NCI-H2081 (cell line): ENCODE measurements at places on chromosomes 11 and 22.
A peak's percentile ranks its signal among the peaks of the same experiment; 100 is the strongest.

- no peak for DNase-seq
Observed at GRCh38 chr11:87392665-87393064, 354.9 kb downstream of the TMEM135 start.

DNA sequence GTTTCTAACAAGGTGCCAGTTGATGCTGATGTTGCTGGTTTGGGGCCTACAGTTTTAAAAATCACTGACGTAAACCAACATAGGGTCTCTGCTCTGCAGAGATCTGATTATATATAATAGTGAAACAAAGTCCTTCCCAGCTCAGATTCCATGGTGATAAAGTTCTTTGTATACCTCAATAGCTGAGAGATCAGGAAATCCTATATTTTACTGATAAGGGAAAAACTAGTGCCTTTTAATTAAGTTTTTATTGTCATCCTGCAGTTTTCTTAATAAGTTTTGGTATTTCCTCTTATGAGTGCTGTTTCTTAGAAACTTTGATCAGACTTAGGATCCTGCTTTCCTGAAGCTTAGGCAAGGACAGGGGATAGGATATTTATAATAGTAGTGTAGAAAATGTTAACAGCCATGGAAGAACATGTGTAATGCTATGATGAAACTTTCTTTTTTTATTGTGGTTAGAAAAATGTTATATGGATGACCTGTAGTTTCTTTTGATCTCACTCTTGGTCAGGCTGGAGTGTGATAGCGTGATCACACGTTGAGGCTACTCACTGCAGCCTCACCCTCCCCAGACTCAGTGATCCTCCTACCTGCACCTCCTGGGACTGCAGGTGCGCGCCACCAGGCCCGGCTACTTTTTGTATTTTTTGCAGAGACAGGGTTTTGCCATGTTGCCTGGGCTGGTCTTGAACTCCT is 14.1 kb downstream of the CAPRIN1 start:
- no peak for DNase-seq

- peak; percentile 12 for DNase-seq
Observed at GRCh38 chr22:42910221-42910942, 53.3 kb upstream of the ARFGAP3 start.

GRCh38 chr22:31768422-31769059 is 14.7 kb downstream of the DEPDC5 start:
- no peak for DNase-seq

- DNase-seq = peak; percentile 90
Observed at GRCh38 chr11:1008001-1008802, 28.3 kb downstream of the MUC6 start.
